ENCODE measurements at places on chromosomes 2 and 18.

- H3K36me3 ChIP-seq = no peaks in the 10 kb centered on the region
- H3K4me1 ChIP-seq = peaks cover 17% of the 10 kb centered on the region
- H3K4me3 ChIP-seq = no peak overlapping the region
- H3K27me3 ChIP-seq = peaks cover 19% of the 10 kb centered on the region
Measured at GRCh38 chr2:101360232-101360631, 27.1 kb downstream of the CREG2 start.

DNA sequence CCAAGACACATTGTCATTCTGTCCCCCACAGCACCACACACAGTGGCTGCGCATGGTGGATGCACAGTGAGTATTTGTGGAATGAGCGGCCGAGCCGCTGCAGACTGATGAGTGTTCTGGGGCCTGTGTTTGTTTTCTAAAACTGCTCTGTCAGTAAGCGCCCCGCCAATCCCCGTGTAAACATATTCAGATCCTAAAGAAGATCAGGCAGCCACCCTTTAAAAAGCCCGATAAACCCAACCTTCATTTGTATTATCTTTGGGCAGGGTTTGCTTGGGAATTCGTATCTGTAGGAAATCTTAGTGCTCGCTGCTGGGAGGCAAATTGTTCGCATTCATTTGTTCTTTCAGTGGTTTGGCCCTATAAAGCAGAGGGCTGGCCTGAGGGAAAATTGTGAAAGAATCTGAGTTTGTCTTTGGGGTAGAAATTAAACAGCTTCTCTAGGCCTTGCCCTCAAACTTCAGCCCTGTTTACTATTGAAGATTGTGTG is 68.6 kb downstream of the TGOLN2 start:
- no peaks in the 10 kb centered on the region for H3K36me3 ChIP-seq
- no peak overlapping the region for H3K4me3 ChIP-seq
- DNase-seq = peak; percentile 89
- H3K4me1 ChIP-seq = peaks cover 54% of the 10 kb centered on the region
- peak overlapping the region; percentile 49 for H3K27ac ChIP-seq

- DNase-seq = no peak
- no peaks in the 10 kb centered on the region for H3K27me3 ChIP-seq
- H3K4me3 ChIP-seq = no peak overlapping the region
- no peak overlapping the region for H3K27ac ChIP-seq
- no peaks in the 10 kb centered on the region for H3K36me3 ChIP-seq
- H3K4me1 ChIP-seq = no peaks in the 10 kb centered on the region
Measured at GRCh38 chr18:3855966-3856365, 406.0 kb downstream of the TGIF1 start.

DNA sequence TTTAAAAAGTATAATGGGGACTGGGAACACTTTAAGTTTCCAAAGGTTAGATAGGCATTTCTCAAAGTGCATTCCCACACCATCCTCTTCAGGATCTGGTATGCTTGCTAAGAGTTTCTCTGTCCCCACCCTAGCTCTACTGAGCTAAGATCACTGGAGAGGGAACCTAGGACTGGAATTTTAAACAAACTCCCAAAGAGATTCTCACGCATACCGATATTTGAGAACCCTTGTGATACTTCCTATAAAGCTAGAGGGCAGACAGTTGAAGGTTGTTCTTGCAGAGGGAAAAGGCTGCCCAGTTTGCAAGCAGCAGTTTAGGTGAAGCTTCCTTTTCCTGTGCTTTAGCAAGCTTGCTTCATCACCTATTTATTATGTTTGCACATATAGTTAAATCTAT is 3.6 kb downstream of the CNRIP1 start:
- peaks cover 15% of the 10 kb centered on the region for H3K4me1 ChIP-seq
- H3K27me3 ChIP-seq = no peaks in the 10 kb centered on the region
- no peak overlapping the region for H3K4me3 ChIP-seq
- DNase-seq = no peak
- H3K36me3 ChIP-seq = peaks cover 19% of the 10 kb centered on the region

DNA sequence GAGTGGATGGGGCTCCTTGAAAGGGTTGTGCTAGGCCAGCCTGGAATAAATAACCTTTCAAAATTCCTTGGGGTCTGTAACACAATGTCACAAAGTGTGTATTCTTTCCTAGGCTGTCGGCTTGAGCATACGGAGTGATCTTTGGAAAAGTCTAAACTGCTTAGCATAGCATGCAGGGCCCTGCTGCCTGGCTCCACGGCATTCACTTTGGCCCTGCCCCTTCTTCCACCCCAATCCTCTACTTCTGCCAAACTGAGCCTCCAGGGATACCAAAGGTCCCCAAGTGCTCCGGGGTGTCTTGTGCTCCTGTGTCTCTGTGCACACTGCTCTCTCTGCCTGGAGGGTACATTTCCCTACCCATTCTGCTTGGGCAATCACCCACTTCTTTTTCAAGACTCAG is 196.1 kb downstream of the LTBP1 start:
- no peak overlapping the region for H3K4me3 ChIP-seq
- no peak for DNase-seq
- H3K27ac ChIP-seq = no peak overlapping the region
- H3K36me3 ChIP-seq = peaks cover 51% of the 10 kb centered on the region
- no peaks in the 10 kb centered on the region for H3K27me3 ChIP-seq
- H3K4me1 ChIP-seq = peaks cover 28% of the 10 kb centered on the region

DNA sequence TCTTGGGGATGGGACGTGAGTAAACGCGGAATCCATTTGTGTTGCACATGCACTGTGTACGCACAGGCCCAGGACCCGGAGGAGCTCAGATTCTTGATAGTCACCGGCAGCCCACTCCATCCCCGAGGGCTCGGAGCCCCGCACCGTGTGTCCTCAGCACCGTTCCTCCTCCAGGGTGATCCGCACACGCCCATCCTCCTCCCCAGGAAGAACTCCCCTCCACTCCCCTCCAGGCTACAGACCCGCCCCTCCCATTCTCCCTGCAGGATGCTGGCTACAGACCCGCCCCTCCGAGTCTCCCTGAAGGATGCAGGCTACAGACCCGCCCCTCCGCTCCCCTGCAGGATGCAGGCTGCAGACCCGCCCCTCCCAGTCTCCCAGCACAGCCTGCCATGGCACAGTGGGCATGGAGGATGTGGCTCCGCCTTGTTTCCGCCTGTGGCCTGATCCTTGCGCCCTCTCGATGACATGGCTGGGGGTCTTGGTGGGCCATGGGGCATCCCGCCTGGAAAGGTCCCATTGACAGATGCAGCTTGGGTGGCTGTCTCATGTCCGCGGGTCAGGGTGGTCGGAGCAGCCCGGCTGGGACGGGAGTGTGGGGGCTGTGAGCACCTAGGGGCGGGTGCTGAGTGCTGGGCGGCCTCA is 14.1 kb downstream of the CTDP1 start:
- H3K36me3 ChIP-seq = peaks cover 14% of the 10 kb centered on the region
- no peak overlapping the region for H3K27ac ChIP-seq
- peak; percentile 56 for DNase-seq
- no peaks in the 10 kb centered on the region for H3K27me3 ChIP-seq

DNA sequence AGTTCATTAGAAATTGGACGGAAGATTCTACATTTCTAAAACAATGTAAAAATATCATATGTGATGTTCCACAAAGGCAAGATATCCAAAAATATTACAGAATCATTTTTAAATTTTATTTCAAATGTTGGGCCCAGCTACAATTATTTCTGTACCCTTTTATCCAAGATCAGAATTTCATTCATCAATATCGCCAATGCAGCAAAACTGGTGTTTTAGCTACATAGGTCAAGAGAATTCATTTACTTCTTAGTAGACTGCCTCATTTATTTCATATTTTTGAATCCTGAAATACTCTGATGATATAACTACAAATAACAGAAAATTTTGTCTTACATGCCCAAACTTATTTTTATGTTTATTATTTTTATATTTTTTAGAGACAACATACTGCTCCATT is 143.1 kb downstream of the CMPK2 start:
- DNase-seq = no peak
- no peaks in the 10 kb centered on the region for H3K27me3 ChIP-seq
- no peaks in the 10 kb centered on the region for H3K36me3 ChIP-seq
- no peak overlapping the region for H3K4me3 ChIP-seq

GRCh38 chr2:241719093-241719492 is 15.3 kb upstream of the D2HGDH start:
- H3K27ac ChIP-seq = no peak overlapping the region
- no peaks in the 10 kb centered on the region for H3K27me3 ChIP-seq
- no peaks in the 10 kb centered on the region for H3K4me1 ChIP-seq
- no peak overlapping the region for H3K4me3 ChIP-seq
- peaks cover 41% of the 10 kb centered on the region for H3K36me3 ChIP-seq
- peak; percentile 49 for DNase-seq

DNA sequence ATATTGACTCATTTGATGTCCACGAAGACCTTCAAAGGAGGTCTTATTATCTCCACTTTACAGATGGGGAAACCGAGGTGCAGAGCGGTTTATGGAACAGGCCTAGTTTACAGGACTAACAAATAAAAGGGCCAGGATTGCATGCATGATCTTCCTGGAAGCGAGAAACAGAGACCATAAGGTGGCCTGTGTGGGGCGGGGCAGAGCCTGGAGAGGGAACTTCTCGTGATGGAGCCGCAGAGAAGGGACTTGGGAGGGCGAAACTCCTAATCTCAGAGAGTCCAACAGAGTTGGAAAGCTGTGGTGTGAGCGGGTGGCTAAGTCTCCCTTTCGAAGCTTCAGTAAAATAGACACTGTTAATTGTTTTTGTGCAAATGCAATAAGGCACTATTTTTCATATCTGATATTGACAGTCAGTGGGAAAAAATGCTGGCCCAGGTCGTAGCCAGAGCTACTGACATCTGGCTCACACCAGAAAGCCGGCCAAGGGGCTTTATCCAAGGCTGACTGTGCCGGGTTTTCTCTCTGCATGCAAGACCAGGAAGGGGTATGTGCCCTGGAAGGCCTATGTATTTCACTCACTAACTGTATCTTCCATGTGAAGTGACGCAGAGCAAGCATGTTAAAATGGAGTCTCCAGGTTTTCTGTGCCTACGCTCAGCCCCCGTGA is 4.5 kb downstream of the INPP5D start:
- no peaks in the 10 kb centered on the region for H3K36me3 ChIP-seq
- no peaks in the 10 kb centered on the region for H3K4me1 ChIP-seq
- no peak for DNase-seq
- no peak overlapping the region for H3K27ac ChIP-seq
- H3K4me3 ChIP-seq = no peak overlapping the region

DNA sequence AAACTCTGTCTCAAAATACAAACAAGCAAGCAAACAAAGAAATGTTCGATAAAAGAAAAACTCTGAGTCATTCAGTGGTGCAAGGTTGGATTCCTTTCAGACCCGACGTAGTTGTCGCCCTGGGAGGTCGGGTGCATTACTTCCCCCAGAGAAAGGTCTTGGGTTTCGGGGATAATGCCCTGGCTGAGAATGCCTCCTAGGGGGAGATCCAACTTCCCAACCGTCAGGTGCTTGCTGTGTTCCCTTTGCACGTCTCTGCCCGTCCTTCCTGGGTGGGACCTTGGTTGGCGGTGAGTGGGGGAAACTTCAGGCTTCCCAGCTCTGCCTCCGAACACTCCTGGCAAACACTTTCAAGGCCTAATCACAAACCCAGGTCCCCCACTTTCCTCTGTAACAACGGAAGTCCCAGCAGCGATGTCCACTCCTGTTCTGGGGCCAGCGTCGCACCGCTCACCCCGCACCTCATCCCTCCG is 609 bp downstream of the TPGS2 start:
- peaks cover 7% of the 10 kb centered on the region for H3K4me1 ChIP-seq
- H3K27ac ChIP-seq = peak overlapping the region; percentile 87
- peak overlapping the region; percentile 99 for H3K4me3 ChIP-seq

GRCh38 chr2:96739076-96739632 is 710 bp downstream of the LMAN2L start:
- H3K4me1 ChIP-seq = peaks cover 16% of the 10 kb centered on the region
- H3K36me3 ChIP-seq = peaks cover 17% of the 10 kb centered on the region
- peak overlapping the region; percentile 77 for H3K27ac ChIP-seq

- no peak overlapping the region for H3K4me3 ChIP-seq
- no peak for DNase-seq
- H3K27ac ChIP-seq = no peak overlapping the region
- no peaks in the 10 kb centered on the region for H3K36me3 ChIP-seq
- no peaks in the 10 kb centered on the region for H3K27me3 ChIP-seq
Measured at GRCh38 chr2:55151733-55152433, 80.2 kb downstream of the CLHC1 start.

DNA sequence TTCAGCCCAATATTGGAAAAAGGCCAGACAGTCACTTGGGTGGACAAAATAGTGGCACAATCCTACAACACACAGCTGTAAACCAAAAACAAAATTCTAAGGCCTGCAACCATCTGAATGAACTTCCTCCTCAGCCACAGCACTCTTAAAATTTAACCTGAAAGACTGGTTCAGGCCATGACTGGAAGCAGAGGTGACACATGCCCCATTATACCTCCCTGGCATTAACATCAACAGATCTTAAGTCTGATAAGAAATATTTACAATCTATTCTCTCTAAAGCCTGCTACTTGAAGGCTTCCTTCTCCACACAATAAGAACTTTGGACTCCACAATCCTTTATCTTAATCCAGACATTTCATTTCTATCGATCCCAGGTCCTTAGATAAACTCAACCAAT is 192.4 kb upstream of the LRP1B start:
- H3K4me1 ChIP-seq = no peaks in the 10 kb centered on the region
- H3K36me3 ChIP-seq = no peaks in the 10 kb centered on the region
- no peak overlapping the region for H3K27ac ChIP-seq
- no peaks in the 10 kb centered on the region for H3K27me3 ChIP-seq
- H3K4me3 ChIP-seq = no peak overlapping the region

DNA sequence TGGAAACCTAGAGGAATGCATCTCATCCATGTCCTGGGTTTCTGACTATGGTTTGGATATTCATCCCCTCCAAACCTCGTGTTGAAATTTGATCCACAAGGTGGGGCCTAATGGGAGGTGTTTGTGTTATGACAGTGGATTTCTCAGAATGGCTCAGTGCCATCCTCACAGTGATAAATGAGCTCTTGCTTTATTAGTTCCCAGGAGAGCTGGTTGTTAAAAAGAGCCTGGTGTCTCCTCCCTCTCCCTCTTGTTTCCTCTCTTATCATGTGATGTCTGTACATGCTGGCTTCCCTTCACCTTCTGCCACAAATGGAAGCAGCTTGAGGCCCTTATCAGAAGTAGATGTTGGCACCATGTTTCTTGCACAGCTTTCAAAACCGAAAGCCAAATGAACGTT is 424.3 kb downstream of the DCC start:
- no peaks in the 10 kb centered on the region for H3K27me3 ChIP-seq
- H3K4me1 ChIP-seq = no peaks in the 10 kb centered on the region
- no peaks in the 10 kb centered on the region for H3K36me3 ChIP-seq
- H3K27ac ChIP-seq = no peak overlapping the region
- H3K4me3 ChIP-seq = no peak overlapping the region
- no peak for DNase-seq

- no peaks in the 10 kb centered on the region for H3K36me3 ChIP-seq
- no peak overlapping the region for H3K4me3 ChIP-seq
Measured at GRCh38 chr2:41962922-41963622, 84.7 kb upstream of the PKDCC start.

GRCh38 chr2:3972377-3972776 is 269.0 kb downstream of the DCDC2C start:
- no peak for DNase-seq
- no peak overlapping the region for H3K27ac ChIP-seq
- H3K36me3 ChIP-seq = no peaks in the 10 kb centered on the region
- H3K4me1 ChIP-seq = no peaks in the 10 kb centered on the region
- no peak overlapping the region for H3K4me3 ChIP-seq
- no peaks in the 10 kb centered on the region for H3K27me3 ChIP-seq

- peaks cover 8% of the 10 kb centered on the region for H3K27me3 ChIP-seq
- no peak overlapping the region for H3K27ac ChIP-seq
- H3K36me3 ChIP-seq = no peaks in the 10 kb centered on the region
- H3K4me3 ChIP-seq = no peak overlapping the region
Measured at GRCh38 chr2:38407111-38407682, 30.1 kb upstream of the ATL2 start.

All from osteoblast (primary cell).